ENCODE measurements at places on chromosomes 7 and 10. TPM values are rescaled to one million over a fixed set of nuclear protein-coding genes. Genes with fewer than 3 reads are reported as not detected.
A peak's percentile ranks its signal among the peaks of the same experiment; 100 is the strongest.

DNA sequence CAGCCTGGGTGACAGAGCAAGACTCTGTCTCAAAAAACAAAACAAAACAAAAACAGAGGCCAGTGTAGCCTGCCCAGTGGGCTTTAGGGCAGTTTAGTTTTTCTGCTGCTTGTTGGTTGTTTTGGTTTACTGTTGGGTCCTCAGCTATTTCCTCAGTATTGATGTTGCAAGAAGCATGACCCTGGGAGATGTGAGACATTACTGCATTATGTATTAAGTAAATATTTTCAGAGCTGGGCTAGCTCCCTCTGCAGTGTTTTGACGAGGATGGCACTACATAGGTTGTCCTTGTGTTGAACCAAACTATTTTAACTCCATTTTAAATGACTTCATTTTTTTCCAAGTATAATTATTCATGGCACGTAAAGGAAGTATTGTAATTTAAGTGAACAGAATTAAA is 4.8 kb downstream of the AKAP9 start:
- no peak for DNase-seq

GRCh38 chr7:79622781-79623180 is 169.3 kb upstream of the MAGI2 start:
- DNase-seq = no peak

ADAM22 gene
- total RNA-seq = 1.5 TPM

- no peak for DNase-seq
Measured at GRCh38 chr10:110547139-110547761, 20.2 kb upstream of the SMC3 start.

GRCh38 chr10:36592964-36593363 is 532.4 kb upstream of the ANKRD30A start:
- DNase-seq = no peak

LRRD1 gene
- not detected for total RNA-seq

MRC1 gene
- total RNA-seq = 2.4 TPM

HMX3 gene
- total RNA-seq = not detected

WDFY4 gene
- total RNA-seq = 7.1 TPM

DNA sequence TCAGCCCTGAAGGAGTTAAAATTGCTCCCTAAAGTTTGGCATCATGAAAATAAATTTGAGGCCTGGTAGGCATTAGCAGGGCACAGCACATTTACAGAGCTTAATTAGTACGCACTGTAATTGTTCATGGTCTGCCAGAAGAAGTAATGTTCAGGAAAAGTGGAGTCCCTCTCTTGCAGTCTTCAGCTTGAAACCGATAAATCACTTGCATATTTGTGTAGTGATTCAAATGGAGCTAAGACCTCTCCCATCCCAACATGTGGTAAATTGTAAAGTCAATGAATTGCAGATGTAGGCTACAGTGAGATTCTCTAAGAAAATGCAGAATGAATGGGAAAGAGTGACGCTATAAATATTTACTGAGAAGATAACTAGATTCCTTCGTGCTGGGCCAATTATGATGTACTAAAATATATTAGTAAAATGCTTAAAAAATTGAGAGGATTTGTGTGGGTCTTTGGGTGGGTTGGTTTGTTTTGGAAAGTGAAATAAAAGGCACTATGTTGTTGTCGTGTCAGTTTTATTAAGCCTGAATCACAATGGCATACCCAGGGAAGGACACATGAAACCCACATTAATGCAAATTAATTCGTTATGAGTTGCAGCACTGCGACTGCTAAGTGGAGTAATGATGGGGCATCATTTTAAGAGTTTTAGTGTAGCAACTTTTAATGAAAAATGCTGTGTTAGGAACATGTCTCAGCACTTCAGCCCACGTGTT is 8.4 kb downstream of the TCF7L2 start:
- no peak for DNase-seq

DNA sequence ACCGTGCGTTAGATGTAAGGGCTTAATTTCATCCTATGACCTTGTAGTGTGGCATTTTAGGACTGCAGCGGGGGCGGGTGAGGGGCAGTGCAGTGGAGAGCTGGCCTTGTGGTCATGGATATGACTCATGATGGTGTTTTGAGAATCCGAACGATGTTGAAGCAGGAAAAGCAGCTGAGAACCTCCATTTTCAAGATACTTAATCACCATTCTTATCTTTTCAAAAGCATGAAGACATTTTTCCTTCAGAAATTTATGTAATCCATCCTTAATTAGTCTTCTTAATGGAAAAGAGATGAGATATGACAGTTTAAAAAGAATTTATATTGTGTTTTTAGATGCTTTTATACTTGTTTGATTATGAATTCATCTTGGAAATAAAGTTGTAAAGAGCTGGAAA is 9.6 kb downstream of the ATP5F1C start:
- DNase-seq = peak; percentile 52

UCMA gene
- total RNA-seq = not detected

TAF3 gene
- total RNA-seq = 2.4 TPM

DNA sequence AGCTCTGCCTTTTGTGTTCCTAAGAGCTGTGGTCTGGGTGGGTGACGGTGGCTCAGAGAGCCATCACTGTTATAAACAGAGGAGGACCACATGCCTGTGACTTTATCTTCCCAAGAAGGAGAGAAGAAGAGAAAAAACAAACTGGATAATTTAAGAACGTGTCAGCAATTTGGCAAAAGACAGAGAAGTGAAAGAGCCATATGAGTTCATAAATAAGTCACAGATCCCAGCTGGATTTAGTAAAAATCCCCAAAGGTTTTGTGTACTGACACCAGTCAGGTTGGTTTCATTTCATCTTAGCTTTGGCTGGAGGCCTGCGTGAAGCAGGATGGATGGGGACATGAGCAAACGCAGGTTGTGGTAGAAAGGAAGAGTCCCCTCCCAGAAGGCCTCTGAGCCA is 120.7 kb downstream of the CXCL12 start:
- DNase-seq = no peak

GRCh38 chr10:132803416-132804210 is 17.7 kb upstream of the NKX6-2 start:
- no peak for DNase-seq

NUTM2E gene
- 0.07 TPM for total RNA-seq

- DNase-seq = peak; percentile 11
Measured at GRCh38 chr7:43721193-43721806, 8.0 kb downstream of the COA1 start.

GRCh38 chr10:63221950-63222349 is 88.8 kb downstream of the NRBF2 start:
- DNase-seq = no peak

DNA sequence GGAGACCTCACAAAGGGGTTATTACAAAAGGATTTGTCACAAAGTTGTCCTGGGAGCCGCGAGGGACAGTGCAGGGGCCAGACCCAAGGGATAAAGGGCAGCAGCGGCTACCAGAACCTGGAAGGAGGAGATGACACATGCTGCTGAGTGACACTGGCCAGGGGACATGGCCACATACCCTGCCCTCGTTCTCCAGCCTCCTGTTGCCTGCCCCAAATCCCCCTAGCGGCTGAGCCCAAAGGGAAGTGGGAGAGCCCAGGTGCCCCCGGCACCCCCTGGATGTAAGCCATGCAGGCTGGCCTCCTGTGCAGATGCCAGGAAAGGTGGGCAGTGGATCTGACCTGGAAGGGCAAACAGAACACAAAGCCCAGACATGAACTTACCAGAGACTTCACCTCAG is 42.7 kb downstream of the C10orf143 start:
- DNase-seq = no peak

GIMAP8 gene
- total RNA-seq = 104 TPM

SVOPL gene
- not detected for total RNA-seq

DNA sequence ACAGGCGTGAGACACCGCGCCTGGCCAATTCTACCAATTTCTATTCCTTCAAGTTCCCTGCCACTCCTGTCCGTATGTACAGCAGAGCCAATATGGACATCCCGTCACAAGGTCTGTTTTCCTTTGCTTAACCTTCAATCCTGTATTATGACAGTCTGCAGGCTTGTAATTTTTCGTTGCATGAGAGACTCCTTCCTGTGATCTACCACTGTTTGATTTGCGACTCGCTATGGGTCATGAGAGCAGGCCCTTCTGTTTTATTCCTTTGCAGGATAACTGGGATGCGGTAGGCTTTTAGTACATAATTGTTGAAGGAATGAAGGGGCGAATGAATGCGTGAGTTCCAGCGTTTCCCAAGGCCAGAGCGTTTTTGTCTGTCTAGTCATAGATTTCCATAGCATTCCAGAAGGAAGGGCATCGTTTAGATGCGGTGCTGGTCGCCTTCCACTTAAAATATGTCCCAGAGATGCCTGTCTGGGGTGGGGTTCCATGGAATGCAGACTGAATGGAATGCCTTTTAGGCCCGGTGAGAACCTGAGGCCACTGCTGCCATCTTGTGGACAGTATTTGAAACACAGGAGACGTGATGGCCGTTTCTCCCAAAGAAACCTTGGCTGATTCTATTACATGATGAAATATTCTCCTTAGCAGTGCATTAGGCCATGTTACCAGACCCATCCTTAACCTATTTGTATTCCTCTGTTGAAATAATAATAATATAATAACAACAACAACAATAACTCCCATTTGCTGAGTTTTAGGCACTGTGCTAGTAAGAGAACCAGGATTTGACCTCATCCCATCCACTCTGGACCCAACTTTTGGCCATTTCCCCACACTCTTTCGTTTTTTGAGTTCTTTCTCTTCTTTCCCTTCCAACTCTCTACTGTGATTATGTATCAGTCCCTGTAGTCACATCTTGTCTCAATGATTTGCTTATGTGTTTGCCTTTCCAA is 193.2 kb downstream of the MYOF start:
- DNase-seq = peak; percentile 24

GRCh38 chr10:99859585-99859984 is 77.1 kb downstream of the ABCC2 start:
- no peak for DNase-seq

TLL2 gene
- 0.13 TPM for total RNA-seq

DNA sequence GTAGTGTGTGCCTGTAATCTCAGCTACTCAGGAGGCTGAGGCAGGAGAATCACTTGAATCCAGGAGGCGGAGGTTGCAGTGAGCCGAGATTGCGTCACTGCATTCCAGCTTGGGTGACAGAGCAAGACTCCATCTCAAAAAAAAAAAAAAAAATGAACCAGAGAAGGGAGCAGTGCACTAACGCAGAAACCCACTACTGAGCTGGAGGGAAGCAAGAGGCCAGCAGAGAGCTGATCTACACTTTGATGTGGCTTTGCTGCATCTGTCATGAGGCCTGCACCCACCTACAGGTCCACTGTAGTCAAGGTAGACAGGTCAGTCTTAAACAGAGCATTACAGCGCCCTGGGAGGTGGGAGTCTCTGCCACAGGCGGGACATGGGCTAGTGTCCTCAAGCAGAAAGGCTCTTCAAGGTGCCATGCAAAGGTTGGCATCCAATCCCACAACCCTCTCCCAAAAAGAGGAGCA is 30.0 kb downstream of the MAT1A start:
- no peak for DNase-seq

DNA sequence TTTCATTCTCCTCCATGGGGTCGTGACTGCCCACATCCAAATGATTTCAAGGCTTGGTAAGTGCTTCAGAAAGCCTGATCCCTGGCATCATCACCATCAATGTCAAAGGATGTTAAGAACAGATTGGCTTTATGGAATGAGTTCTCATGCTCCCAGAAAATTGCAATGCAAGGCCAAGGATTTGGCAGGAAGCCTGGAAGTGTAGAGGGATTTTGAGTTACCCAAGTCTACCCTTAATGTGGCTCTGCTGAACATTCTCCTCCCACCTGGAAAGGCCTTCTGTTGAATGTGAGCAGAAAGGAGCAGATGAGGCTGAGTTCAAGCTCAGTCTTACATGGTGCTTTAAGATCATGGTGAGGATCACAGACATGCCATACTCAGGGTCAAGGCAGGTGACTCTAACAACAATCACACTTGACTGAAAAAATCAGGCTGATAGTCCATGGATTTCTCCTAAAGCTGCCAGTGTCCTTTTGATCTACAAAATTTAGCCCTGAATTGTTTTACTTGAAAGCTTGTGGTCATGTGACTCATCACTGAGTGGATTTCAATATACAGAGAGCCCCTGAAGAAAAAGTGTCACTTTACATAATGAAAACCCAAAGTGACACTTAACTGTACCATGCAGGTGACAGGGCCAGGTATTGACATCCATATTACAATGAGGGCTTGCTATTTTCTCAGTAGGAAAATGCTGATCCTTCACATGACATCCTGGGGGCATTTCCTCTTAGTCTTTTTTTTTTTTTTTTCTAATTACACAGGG is 111.1 kb upstream of the PDLIM1 start:
- no peak for DNase-seq

FGFBP3 gene
- 0.28 TPM for total RNA-seq

CRHR2 gene
- total RNA-seq = not detected

DNA sequence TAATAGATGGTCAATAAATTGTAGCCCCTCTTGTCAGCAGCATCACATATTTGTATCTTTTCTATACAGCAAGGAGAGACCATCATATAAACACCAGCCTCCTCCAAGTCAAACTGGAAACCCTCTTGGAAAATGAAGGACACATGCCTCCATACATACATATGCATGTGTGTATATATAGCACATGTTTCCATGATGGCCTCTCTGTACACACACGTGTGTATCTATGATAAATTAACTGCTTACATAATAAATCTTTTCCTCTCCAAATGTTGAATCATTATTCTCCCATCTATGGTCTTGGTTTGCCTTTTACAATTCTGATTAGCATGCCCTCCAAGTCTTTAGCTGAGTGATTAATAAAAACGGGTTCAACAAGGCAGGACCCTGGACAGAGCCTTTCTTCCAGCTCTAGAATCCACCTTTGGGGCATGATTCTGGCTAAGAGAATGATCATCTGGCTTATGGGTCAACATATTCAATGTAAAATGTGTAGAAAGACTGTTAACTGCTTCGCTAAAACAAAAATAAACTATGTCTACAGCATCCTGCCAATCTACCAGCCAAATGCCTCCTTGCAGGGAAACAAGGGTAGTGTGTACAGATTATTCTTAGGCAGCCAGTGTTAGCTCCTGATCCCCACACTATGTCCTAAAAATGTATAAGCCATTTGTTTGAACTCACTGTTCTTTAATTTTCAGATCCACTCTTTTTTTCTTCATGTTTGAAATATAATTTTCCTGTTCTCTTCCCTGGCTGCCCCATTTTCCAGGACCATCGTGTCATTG is 70.0 kb downstream of the CRTAC1 start:
- no peak for DNase-seq

UPF2 gene
- 15.7 TPM for total RNA-seq

GARS1 gene
- 159 TPM for total RNA-seq

All from pulmonary artery endothelial cell (primary cell).